AG04450 (cell line): ENCODE measurements at places on chromosomes 1 and 21.

DNA sequence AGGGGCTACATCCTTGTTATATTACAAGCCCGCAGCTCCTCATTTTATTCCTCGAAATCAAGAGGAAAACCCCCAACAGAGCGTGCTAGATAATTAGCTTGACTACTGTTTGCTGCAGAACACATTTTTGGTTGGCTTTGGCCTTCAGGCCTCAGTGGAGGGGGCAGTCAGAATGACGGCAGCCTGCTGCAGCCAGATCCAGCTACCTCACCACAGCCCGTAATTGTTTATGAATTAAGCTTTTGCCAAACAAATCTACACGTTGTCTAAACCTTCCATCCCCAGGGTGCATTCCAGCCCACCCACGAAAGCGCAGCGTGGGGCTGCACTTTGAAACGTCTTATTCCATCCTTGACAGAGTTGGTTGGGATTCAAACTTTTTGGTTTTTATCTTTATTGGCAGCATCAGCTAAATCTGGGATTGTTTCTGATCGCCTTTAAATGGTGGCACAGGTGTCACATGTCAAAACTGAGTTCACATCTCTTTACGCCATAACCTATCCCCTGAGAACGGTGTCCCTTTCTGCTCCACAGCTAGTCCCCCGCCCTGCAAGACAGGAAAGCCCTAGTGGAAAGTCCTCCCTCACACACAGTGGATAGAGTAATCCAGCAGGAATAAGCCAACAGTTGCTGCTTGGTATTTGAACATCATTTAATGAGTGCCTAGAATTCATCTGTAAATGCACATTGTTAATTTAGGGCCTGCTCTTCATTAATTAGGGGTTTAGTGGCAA, 195.5 kb downstream of the LMO4 start:
- peak; percentile 67 for DNase-seq

- DNase-seq: no peak
Measured at GRCh38 chr1:24389231-24389678, 24.3 kb downstream of the STPG1 start.

GRCh38 chr1:25505656-25506385, 37.6 kb upstream of the LDLRAP1 start:
- no peak for DNase-seq

DNA sequence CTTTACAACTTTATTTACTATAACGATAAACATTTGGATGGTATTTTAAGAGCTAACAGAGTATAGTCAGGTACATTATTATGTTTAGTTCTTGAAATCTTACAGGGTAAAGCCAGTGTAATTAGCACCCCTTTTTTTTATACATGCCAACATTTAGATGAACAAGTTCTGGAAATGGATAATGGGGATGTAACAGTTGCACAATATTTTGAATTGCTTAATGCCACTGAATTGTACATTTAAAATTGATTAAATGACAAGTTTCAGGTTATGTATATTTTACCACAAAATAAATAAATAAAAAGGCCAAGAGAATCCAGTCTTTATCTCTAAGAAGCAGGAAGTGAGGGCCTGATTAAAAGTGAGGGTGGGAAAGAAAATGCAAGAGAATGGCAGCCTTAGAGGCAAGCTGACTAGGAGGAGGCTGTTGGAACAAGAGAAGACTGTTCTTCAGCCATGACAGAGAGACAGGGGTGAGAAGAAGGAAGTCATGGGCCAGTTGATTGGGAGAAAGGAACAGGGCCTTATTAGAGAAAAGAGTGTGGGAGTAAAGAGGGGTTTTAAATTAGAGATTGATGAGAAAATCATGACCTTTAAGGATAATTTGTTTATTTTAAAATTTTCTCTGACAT, 49.9 kb upstream of the TNFSF18 start:
- no peak for DNase-seq

GRCh38 chr1:56180520-56181190, 398.7 kb downstream of the PLPP3 start:
- no peak for DNase-seq

GRCh38 chr1:168476588-168477385, 67.0 kb downstream of the XCL2 start:
- no peak for DNase-seq

- no peak for DNase-seq
Measured at GRCh38 chr1:56287721-56288120, 291.6 kb downstream of the PLPP3 start.

GRCh38 chr1:15959827-15960446, 16.0 kb downstream of the ZBTB17 start:
- DNase-seq: no peak

DNA sequence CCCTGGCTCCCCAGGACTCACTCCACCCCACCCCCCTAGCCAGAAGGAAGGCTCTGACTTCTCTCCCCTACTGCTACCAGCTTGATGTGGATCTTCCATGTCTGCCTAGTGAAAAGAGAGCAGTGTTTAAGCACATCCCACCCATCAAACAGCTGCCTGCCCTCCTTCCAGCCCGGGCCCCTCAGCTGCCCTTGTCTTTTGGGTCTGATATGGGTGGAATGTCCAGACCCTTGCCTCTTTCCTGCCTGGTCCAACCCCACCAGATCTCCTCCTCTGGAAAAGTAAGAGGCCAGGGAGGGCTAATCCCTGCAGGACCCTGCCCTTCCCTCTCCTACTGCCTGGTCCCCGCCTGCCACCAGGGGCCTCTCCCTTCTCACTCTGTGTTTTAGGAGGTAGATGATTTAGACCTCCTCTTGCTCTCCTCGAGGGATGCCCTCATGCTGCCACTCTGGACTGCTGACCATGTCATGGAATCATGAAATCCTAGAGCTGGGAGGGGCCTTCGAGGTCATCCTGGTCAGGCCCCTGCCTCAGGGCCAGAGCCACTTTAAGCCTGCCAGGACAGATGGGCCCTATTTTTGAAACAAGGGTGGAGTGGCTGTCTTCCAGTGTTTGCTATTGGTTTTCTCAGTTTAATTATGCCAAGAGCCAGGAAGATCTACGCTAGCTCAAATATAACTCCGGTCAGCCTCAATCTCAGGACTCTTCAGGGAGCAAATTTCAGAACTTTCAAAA, 15.8 kb upstream of the HSPG2 start:
- no peak for DNase-seq

GRCh38 chr1:234262007-234262753, 111.1 kb upstream of the COA6 start:
- no peak for DNase-seq

DNA sequence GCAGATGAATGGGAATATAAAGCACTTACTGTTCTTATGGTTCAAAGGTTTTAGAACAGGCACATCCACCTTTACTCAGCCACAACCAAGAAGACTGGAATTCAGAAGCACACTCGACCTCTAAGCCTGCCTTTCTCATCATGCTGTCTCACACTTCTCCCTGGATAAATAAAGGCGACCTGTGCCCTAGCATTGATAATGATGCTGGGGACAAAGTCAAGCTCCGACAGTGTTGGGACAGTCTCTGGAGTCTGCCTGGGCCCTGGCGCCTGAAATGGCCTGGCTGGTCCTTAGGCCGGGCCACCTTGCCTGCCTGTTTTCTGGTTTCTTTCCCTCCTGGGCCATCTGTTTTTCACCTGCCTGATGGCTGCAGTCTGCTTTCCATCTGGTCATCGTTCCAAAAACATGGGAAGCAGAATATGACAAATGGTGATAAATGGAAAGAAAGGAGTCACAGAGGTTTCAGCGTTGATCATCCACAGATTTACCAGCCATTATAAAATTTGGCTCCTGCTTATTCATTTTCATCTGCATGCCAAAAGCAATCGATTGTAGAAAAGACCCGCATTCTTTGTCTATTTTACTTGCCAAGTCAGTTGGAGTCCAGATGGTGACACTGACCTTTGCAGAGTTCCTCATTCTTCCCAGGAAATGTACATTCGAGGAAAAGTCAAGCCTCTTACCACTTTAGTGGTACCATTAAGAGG, 91.2 kb upstream of the KCNJ15 start:
- peak; percentile 16 for DNase-seq

DNA sequence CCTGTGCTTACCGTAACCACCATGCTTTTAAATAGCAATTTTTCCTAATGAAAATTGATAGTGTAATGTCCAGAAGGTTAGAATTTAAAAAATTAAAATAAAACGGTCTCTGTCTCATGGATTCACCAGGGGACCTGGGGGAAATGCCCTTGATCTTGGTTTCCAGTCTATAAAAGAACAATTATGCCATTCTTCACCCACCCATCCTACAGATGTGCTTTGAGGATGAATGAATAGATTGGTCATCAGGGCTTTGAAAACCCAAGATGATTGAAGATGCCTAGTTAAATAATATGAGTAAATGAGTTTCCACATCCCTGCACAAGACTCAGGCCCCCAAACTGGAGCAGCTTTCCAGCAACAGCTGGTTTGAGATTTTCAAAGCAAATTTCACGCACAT, 38.7 kb downstream of the CNN3 start:
- DNase-seq: no peak

DNA sequence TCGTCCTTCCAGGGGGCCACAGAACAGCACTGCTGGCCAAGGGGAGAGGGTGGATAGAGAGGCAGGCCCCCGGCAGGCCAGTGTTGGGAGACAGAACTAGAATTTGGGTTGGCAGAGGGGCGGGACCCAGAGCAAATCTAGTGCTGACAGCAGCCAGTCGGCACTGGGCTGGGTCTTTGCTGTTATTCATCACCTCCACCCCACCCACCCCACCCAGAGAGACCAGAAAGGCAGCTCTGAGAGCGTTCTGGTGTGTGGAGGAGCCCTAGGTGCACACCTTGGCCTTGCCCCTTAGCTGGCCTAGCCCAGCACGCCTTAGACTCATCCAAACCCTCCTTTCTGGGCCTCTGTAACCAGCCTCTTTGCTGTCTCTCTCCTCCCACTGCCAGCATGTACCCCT, 6.4 kb upstream of the PKP1 start:
- no peak for DNase-seq

- no peak for DNase-seq
Measured at GRCh38 chr1:181312946-181313345, 170.4 kb upstream of the CACNA1E start.

- DNase-seq: no peak
Measured at GRCh38 chr1:11886986-11887665, 28.4 kb upstream of the NPPB start.

- DNase-seq: no peak
Measured at GRCh38 chr1:70440642-70441391, 29.7 kb downstream of the CTH start.

GRCh38 chr1:233424779-233425178, 97.3 kb downstream of the MAP3K21 start:
- DNase-seq: no peak

DNA sequence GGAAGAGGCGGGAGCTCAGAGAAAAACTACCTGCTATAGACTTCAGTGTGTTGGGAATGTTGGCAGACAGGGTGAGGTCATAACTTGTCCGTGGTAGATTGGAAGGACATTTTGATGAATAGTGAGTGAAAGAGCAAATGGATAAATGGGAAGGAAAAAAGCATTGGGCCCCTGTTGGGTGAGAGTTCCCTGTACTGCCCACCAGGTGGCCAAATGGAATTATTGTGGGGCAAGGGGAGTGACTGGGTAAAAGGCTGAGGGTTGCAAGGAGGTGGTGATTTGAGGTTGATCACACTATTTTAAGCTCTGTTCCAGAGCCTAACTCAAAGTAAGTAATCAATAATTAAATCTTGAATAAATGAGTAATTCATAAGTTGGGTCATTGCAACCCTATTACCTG, 60.4 kb downstream of the MRPS6 start:
- no peak for DNase-seq

DNA sequence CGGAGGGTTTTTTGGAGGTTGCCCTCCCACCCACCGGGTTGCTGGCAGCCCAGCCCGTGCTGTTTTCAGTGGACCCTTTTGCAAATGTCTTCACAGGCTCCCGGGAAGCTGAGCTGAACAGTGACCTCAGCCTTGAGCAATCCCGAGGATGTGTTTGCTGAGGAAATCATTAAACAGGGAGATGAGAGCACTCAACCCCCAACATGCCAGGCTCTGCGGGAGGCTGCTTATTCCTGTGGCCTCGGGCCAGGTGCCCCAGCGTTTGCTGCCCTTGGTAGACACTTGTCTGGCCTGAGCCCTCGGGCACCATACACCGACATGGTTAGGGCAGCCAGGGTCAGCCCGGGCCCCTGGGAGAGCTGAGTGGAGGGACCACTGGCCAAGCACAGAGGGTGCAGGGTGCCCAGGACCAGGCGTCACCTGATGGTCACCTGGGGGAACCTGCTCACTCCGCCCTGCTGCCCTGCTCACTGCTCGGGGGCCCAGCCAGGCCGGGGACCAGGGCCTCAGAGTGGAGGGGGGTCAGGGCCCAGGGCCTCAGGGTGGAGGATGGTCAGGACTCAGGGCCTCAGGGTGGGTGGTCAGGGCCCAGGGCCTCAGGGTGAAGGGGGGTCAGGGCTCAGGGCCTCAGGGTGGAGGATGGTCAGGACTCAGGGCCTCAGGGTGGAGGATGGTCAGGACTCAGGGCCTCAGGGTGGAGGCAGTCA, 42.5 kb upstream of the POFUT2 start:
- DNase-seq: peak; percentile 78
